Glutamatergic neuron (in vitro differentiated cells): ENCODE measurements at places on chromosomes 2 and 18.

DNA sequence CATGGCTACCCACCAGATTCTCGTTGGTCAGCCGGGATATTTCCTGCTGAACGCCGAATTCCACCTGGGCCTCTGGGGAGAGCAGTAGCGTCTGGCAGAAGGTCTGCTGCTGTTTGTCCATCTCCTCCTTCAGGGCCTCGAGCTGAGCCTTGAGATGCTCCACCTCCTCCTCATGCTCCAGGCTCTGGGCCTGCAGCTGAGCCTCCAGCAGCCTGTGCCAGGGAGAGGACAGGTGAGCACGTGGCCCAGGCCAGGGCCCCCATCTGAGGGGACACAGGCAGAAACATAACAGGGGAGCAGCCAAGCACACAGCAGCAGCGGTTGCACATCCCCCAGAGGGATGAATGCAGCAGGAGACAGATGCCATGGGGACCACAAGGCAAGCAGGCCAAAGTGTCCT is 40.1 kb upstream of the ACAA2 start:
- no peak for DNase-seq

DNA sequence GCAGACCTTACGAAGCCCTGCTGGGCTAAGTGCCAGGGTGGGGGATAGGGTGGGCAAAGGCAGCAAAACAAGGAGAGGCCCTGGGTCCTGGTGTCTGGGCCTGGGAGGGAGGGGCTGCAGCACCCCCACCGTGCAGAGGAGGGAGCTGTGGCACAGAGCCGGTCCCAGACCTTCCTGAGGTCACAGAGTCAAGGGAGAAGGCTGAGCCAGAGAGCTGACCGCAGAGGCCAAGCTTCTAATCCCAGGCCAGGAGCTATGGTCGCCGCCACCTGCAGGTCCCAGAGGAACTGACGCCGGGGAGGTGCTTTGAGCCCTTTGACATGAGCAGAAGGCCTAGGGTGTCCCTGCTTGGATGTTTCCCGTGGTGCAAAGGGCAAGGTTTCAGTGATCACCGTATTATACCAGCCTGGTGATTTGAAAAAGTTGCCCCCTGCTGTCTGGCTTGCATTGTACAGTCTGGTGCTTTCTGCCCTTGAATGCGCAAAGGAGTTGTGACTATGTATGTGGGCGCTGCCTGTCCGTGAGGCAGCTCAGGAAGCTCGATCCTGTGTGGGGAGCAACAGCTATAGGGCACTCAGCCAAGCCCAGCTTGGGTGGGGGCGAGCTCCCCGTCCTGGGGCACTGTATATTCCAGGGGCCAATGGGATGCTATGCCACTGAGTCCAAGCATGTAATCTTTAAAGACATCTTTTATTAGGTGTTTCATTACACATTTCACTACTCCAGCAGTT is 44.3 kb downstream of the EDAR start:
- no peak for DNase-seq

DNA sequence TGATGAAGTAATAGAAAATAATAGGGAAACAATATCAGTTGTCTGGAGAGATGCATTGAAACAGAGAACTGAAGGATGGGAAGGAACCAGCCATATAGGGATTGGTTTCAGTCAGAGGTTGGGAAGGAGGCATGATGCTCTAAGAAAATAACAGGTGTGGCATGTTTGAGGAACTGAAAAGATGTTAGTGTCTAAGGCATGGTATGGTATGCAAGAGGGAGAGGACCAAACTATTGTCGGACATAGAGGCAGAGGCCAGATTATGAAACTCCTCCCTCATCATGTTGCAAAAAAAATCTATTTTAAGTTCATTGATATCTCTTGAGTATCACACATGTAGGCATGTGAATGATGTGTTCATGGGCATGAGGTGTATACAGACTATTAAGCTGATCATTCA is 48.9 kb upstream of the EMILIN2 start:
- DNase-seq, result no peak

DNA sequence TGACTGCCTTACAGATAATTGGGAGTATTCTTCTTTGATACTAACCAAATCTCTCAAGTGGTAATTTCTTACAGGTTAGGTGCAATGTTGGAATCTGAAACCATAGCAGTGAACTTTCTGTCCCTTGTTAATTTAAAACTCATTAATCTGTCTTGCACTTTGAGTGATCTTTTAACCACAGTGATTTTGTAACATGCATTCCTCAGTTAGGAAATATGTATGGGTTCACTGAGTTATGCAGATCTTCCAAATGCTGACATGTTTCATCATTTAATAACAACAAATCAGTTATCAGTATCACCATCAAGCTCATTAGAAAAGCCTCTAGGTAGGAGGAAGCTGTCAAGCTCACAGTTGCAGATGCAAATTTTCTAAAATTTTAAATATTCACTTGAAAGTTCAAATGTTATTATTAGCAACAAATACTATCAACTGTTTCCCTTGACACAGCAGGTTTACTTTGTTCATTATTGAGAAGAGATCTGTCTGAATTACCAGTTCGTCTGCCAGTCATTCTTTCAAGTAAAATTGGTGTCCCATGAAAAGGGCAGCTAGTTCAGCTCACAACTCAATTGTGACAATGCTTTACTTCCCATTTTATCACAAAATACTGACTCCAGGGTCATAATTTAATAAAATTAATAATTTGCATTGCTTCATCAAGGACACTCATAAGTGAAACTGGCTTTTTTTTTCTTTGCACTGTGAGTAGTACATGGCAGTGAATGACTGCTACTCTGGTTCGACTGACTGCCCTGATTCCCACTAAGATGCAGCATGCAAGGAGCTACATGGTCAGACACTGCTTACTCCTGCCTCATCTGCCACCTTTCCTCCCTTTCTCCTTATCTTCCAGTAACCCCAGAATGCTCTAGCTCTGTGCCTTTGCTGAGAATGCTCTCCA is 31.6 kb downstream of the SUCLG1 start:
- DNase-seq, result no peak

- no peak for DNase-seq
Measured at GRCh38 chr18:57666818-57667497, 45.3 kb upstream of the NARS1 start.

DNA sequence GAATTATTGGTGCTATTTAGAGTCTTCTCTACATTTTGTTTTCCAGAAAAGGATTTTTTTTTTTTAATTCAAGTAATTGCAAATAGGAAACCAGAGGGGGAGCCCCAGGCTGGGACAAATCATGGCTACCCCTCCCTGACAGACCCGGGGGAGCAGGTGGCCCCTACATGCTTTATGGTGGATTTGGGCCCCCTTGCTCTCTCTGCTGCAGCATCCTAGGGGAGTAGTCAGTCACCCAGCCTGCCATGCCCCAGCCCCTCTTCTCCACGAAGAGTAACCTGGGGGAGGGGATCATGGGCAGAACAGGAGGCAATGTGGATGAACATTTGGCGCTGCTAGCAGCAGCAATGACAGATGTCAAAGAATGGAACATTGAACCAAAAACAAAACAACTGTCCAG is 4.6 kb downstream of the C2orf81 start:
- DNase-seq, result no peak

DNA sequence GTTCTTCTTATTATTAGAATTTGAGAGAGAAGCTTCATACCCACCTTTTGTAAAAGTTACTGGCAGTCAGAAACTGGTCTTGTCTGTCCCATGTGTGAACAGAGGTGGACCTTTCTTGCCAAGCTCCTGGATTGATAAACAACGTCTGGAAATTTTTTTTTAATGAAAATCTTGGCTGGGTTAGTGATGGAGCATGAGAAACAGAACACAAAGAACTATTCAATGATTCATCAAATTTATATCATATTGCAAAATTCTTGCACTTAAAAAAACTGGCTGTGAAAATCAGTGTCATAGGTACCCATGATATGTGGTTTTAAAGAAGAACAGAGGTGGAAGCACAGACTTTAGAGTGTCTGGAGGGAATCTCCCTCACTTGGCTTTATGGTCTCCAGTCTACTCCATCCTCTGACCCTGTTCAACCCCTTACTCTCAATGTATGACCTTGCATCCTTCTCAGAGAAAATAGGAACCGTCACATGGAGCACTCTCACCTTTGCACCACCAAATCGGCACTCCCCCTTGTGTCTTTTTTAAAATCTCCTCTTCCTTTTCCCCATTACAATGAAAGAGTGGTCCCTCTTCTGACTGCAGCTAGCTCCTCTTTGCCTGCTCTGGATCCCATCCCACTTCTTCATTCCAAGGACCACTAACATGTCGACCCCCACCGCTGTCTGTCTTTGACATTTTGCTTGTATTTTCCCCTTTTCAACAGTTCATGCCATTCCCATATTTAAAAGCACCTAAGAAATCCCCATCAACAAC is 58.2 kb downstream of the COPS8 start:
- DNase-seq, result no peak
